ENCODE measurements at places on chromosomes 7 and 10. TPM values are rescaled to one million over a fixed set of nuclear protein-coding genes. Genes with fewer than 3 reads are reported as not detected.

GRCh38 chr10:124639206-124639605 is 105.0 kb downstream of the FAM53B start:
- peaks cover 4% of the 10 kb centered on the region for H3K4me1 ChIP-seq
- no peaks in the 10 kb centered on the region for H3K27me3 ChIP-seq
- no peaks in the 10 kb centered on the region for H3K36me3 ChIP-seq

- no peak overlapping the region for H3K27ac ChIP-seq
- H3K36me3 ChIP-seq, result no peaks in the 10 kb centered on the region
- H3K4me3 ChIP-seq, result no peak overlapping the region
- no peak for DNase-seq
- H3K27me3 ChIP-seq, result no peaks in the 10 kb centered on the region
- peaks cover 6% of the 10 kb centered on the region for H3K4me1 ChIP-seq
Observed at GRCh38 chr7:152505606-152506005, 69.8 kb upstream of the KMT2C start.

GRCh38 chr10:88820748-88821401 is 18.3 kb downstream of the LIPM start:
- H3K4me3 ChIP-seq, result no peak overlapping the region
- no peaks in the 10 kb centered on the region for H3K4me1 ChIP-seq
- no peak for DNase-seq
- no peaks in the 10 kb centered on the region for H3K36me3 ChIP-seq
- no peak overlapping the region for H3K27ac ChIP-seq
- H3K27me3 ChIP-seq, result no peaks in the 10 kb centered on the region

Gene ACSL5
- polyA plus RNA-seq, result 55.0 TPM

DNA sequence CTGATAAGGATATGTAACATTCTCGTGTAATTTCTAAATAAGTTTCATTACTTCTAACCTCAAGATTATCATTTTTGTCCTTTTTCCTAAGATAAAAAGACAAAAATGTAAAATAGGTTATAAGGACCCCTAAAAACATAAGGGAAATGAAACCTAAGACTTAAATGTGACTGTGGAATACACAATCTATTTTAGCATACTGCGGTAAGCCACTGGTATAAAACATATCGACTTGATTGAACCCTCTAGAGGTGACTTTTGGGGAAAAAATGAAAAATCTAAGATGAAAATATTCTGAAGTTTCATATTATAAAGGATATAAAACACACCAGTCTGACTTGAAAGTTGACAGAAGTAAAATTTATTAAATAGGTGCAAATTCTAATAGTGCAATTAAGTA is 1.9 kb downstream of the NAMPT start:
- no peak for DNase-seq
- H3K27me3 ChIP-seq, result no peaks in the 10 kb centered on the region
- H3K36me3 ChIP-seq, result no peaks in the 10 kb centered on the region
- peak overlapping the region; percentile 96 for H3K27ac ChIP-seq

- H3K4me1 ChIP-seq, result peaks cover 4% of the 10 kb centered on the region
- H3K36me3 ChIP-seq, result no peaks in the 10 kb centered on the region
- H3K4me3 ChIP-seq, result no peak overlapping the region
- no peak overlapping the region for H3K27ac ChIP-seq
- no peaks in the 10 kb centered on the region for H3K27me3 ChIP-seq
Observed at GRCh38 chr10:75612904-75613684, 181.7 kb downstream of the LRMDA start.

DNA sequence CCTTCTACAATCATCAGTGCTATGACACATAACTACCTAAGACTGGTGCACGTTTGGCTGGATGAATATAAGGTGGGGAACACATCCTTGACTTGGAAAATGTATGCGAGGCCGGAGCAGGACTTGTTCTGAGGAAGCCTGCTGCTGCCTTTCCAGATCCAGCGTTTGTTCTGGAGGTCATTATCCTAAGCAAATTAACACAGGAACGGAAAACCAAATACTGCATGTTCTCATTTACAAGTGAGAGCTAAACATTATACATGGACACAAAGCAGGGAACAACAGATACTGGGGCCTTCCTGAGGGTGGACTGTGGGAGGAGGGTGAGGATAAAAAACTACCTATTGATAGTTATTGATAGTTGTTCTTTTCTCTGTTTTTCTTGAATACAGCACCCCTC is 10.8 kb upstream of the GALNT11 start:
- no peak overlapping the region for H3K27ac ChIP-seq
- no peaks in the 10 kb centered on the region for H3K36me3 ChIP-seq
- no peaks in the 10 kb centered on the region for H3K27me3 ChIP-seq
- H3K4me1 ChIP-seq, result no peaks in the 10 kb centered on the region
- no peak overlapping the region for H3K4me3 ChIP-seq

- no peak for DNase-seq
- no peaks in the 10 kb centered on the region for H3K36me3 ChIP-seq
- H3K4me3 ChIP-seq, result no peak overlapping the region
- H3K27ac ChIP-seq, result no peak overlapping the region
- H3K4me1 ChIP-seq, result no peaks in the 10 kb centered on the region
- no peaks in the 10 kb centered on the region for H3K27me3 ChIP-seq
Observed at GRCh38 chr7:122864016-122864415, 22.2 kb downstream of the CADPS2 start.

Gene UCN3
- polyA plus RNA-seq, result not detected

- no peaks in the 10 kb centered on the region for H3K36me3 ChIP-seq
- no peak overlapping the region for H3K4me3 ChIP-seq
- H3K4me1 ChIP-seq, result no peaks in the 10 kb centered on the region
- H3K27me3 ChIP-seq, result no peaks in the 10 kb centered on the region
Observed at GRCh38 chr7:97246317-97246716, 128.8 kb downstream of the SDHAF3 start.

DNA sequence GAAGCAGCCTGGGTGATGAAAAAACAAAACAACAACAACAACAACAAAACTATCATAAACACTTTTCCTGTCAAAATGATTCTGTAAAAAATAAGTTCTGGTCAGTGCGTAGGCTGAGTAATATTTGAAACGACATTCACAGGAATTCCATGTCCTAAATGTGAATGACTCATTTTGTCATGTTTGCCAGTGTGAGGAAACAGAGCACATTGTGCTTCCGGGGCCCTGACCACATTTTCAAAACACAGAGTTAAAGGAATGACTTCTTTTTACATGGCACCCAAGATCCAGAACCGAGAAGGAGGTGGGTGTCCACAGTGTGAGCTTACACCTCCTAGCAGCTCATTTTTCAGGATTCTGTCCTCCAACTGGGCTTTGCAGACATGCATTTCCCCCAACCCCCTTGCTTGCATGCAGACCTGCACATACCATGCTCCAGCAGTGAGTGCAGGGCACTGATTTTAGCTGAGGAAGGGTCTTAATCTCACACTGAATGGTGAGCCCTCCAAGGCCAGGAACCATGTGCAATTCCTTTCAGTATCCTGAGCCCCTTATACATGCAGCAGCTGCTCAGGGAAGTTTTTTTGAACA is 3.0 kb downstream of the CLRN3 start:
- no peaks in the 10 kb centered on the region for H3K36me3 ChIP-seq
- peaks cover 44% of the 10 kb centered on the region for H3K4me1 ChIP-seq
- H3K27ac ChIP-seq, result peak overlapping the region; percentile 44
- no peaks in the 10 kb centered on the region for H3K27me3 ChIP-seq

Gene DIP2C
- polyA plus RNA-seq, result 4.2 TPM

Gene GNGT1
- polyA plus RNA-seq, result not detected

DNA sequence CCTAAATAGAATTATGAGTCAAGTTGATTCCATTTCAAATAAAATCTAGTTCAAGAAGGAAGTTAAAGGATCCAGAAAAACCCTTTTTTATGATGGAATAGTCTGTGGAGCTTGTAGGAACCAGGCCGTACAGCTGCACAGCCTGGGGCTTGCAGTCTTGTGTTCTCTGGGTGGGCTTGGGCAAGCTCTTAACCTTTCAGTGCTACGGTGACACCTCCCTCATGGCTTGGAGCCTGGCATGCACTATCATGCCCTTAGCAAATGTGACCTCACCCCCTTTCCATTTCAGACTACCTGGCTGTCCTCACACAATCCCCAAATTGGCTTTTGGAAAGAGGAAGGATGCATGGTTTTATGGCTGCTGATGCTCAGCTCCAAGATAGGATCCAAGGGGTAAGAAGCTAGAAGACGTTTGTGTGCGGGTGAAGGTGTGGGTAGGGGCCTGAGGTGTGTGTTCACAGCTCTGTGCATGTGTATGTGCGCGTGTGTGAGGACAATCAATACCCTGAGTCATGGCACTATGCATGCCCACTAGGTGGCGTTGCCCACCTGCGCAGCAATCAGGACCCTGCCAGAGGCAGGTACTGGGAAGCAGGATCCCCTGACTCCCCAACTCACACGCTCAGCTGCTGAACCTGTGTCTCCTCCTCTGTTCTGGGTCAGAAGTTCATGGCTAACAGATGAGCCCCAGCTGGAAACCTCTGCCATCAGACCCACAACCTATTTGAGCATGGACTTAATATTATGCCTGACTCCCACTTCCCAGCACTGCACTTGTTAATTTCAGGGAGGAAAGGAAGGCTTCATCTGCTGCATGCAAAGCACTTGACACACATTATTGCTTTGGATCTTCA is 113.4 kb downstream of the PTPN20 start:
- no peaks in the 10 kb centered on the region for H3K36me3 ChIP-seq
- no peaks in the 10 kb centered on the region for H3K27me3 ChIP-seq
- DNase-seq, result peak; percentile 66

DNA sequence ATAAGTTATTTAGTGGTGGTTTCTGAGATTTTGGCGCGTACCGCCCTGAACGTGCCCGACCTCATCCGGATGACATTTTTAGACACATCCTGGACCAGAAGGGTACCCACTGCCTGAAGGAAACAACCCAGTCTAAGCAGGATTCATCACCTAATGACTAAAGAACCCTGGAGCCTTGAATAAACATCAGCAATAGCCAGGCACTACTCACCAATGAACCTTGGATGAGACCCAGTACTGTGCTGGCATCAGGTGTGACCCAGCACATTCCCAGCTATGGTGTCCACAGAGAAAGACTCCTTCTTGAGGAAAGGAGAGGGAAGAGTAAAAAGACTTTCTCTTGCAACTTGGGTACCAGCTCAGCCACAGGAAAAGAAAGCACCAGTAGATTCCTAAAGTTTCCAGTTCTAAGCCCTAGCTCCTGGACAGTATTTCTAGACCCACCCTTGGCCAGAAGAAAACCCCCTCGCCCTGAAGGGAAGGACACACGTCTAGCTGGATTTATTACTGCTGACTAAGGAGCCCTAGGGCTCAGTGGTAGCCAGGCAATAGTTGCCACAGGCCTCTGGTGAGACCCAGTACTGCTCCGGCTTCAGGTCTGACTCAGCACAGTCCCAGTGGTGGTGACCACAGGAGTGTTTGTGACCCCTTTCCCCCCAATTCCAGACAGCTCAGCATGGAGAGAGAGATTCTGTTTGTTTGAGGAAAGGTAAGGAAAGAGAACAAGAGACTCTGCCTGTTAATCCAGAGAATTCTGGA is 32.5 kb downstream of the ZNF277 start:
- H3K4me1 ChIP-seq, result peaks cover 17% of the 10 kb centered on the region
- DNase-seq, result no peak
- no peak overlapping the region for H3K4me3 ChIP-seq

GRCh38 chr7:130662426-130662825 is 6.1 kb downstream of the COPG2 start:
- no peaks in the 10 kb centered on the region for H3K27me3 ChIP-seq
- H3K27ac ChIP-seq, result no peak overlapping the region
- no peaks in the 10 kb centered on the region for H3K4me1 ChIP-seq

DNA sequence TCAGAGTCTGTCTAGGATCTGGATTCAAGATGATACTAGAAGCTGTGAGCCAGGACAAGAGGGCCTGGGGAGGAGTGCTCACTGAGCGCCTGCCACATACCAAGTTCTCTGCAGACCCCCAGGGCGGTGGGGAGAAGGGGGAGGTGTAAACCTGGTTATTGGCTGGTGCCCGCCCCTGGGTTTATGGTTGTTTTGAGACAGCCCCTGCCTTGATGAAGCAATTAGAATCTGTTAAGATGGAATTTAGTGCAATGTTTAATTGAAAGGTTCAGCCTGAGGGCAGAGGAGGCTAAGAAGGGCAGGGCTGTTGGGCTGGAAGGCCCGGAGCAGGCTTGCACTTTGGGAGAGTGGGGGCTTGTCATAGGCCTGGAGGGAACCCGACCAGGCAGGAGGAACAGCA is 42.7 kb downstream of the PRF1 start:
- no peaks in the 10 kb centered on the region for H3K36me3 ChIP-seq
- no peaks in the 10 kb centered on the region for H3K4me1 ChIP-seq
- DNase-seq, result no peak

DNA sequence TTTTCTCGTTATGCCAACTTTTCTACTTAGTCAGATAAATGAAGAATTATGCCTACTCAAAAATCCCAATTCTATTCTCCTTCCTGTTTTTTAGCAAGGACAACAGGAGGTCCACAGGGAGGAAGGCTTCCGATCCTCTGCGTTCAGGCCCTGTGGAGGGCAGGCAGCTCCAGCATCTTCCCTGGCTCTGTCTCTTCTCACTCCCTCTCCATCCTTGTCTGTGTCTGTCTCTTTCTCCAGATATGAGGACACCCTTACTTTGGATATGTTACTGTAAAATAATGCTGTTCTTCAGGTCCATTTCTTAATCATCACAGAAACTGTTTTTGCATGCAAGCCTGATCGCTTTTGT is 166.6 kb downstream of the ELMO1 start:
- DNase-seq, result no peak
- no peak overlapping the region for H3K4me3 ChIP-seq
- no peaks in the 10 kb centered on the region for H3K36me3 ChIP-seq
- no peaks in the 10 kb centered on the region for H3K27me3 ChIP-seq
- no peak overlapping the region for H3K27ac ChIP-seq

DNA sequence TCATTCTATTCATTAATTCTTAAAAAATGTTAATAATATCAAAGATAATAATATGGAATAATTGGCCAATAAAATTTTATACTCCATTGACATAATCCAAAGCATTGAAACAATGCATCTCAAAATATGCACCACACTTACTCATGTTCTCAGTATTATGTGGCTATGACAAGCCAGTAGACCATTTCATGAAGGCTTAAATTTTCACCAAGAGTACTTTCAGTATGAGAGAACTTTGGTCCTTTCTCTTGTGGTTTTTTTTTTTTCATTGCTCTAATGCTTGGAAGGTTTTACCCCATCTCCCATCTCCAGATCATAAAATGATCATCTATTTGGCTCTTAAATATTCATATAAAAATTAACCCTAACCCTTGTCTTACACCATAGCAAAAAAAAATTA is 45.5 kb upstream of the TMEM140 start:
- H3K27me3 ChIP-seq, result no peaks in the 10 kb centered on the region
- DNase-seq, result no peak
- H3K36me3 ChIP-seq, result no peaks in the 10 kb centered on the region
- no peak overlapping the region for H3K27ac ChIP-seq
- no peaks in the 10 kb centered on the region for H3K4me1 ChIP-seq
- H3K4me3 ChIP-seq, result no peak overlapping the region

- H3K4me3 ChIP-seq, result no peak overlapping the region
- no peaks in the 10 kb centered on the region for H3K36me3 ChIP-seq
- H3K27ac ChIP-seq, result no peak overlapping the region
- H3K27me3 ChIP-seq, result no peaks in the 10 kb centered on the region
Observed at GRCh38 chr10:102405632-102406031, 10.1 kb downstream of the NFKB2 start.

Gene LLCFC1
- not detected for polyA plus RNA-seq

DNA sequence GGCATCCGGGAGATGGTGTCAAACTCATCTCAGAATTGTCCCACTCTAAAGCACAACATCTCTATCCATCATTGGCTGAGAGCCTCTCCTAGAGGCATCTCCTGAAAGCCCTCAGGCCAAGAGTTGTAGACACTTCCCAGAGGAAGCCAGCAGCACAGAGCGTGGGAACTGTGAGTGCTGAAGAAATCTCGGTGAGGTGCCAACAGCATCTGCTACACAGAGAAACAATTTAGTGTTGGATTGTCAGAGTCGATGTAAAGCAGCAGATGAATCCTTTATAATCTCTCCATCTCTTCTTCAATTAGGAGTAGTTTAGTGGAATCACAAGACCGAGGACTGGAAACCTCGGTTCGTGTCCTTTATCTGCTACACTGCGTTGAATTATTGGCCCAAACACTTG is 172.2 kb downstream of the C7orf25 start:
- no peak for DNase-seq
- H3K27ac ChIP-seq, result no peak overlapping the region
- H3K36me3 ChIP-seq, result no peaks in the 10 kb centered on the region
- H3K27me3 ChIP-seq, result no peaks in the 10 kb centered on the region
- H3K4me1 ChIP-seq, result no peaks in the 10 kb centered on the region

Measured in liver (tissue), 10 donors.